Thymus (tissue), 14 donors: ENCODE measurements at places on chromosomes 5 and 9. TPM values are rescaled to one million over a fixed set of nuclear protein-coding genes. Genes with fewer than 3 reads are reported as not detected.

DNA sequence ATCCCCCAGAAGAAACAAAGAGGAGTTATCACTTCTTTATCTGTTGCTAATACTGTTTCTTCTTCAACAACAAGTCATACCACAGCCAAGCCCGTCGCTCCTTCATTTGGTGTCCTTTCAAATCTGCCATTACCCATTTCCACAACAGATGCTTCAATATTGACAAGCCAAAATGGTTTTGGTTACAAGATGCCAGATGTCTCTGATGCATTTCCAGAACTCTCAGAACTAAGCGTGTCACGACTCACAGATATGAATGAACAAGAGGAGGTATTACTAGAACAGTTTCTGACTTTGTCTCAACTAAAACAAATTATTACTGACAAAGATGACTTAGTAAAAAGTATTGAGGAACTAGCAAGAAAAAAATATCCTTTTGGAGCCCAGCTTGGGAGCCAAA lies 16.0 kb upstream of the HAND1 start:
- DNase-seq: no peak

GRCh38 chr5:97906135-97906534 lies 723.1 kb upstream of the RIOK2 start:
- no peak for DNase-seq

DNA sequence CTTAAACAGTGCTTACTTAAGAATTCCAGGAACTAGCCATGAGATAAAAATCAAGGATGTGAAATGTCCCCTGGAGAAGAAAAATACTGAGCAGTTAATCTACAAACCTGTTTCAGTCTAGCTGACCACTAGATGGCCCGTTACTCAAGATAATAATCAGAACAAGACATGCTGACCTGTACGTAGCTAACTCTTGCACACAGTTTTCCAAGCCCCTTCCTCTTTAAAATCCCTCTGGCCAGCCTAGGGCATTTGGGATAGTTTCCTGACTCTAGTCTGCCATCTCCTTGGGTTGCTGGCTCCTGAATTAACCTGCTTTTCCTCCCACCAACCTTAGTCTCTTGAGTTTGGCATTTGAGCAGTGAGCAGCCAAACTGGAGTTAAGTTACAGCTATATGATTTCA lies 59.2 kb upstream of the TRAF1 start:
- DNase-seq: no peak

DNA sequence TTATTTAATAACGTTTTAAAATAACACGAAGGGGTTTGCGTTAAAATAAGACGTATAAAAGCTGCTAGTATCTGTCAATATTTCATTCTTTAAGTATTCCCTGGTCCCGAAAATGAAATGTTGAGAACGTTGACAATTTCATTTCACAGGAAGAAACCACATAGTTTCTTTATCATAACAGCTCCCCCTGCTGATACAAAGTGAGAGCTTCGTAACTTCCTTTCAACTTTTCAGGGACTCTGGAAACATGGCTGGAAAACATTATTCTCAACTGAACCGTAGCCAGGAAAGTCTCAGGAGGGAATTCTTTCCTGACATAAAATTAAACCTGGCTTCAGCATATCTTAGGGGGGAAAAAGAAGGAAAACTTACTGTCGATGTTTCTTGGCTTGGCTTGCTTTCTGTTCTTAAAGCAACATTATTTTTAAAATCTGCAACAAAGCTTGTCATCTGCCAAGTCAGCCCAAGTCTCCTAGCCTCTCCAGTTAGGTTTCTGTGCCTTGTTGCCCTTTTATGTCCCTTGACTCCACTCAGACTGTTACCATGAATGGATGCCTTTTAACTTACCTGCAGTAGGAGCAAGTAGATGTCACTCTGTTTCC lies 122.9 kb upstream of the DAB2 start:
- DNase-seq: peak; percentile 55

PCDHGA11 gene
- 0.42 TPM for total RNA-seq
